ENCODE measurements at places on chromosomes 5 and 9. TPM values are rescaled to one million over a fixed set of nuclear protein-coding genes. Genes with fewer than 3 reads are reported as not detected.
A peak's percentile ranks its signal among the peaks of the same experiment; 100 is the strongest.

DNA sequence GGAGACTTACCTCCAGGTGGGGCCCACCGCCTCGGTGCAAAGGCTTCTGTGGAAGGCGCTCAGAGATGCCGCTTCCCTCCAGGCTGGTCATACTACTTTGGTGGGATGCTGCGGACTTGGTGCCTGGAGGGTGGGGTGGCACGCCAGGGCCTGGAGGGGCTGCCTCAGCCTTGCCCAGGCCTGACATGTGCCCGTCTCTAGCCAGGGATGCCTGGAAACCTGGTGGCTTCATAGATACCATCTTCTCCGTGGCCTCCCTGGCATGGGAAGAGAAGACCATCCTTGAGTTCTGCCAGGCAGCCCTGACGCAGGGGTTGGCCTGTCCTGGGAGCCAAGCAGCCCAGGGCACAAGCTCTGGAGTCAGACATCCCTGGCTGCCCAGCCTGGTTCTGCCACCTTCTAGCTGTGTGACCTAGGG lies 28.3 kb downstream of the ORM2 start:
- DNase-seq: no peak
- no peak overlapping the region for H3K4me3 ChIP-seq
- H3K36me3 ChIP-seq: peaks cover 46% of the 10 kb centered on the region
- no peaks in the 10 kb centered on the region for H3K27me3 ChIP-seq

DNA sequence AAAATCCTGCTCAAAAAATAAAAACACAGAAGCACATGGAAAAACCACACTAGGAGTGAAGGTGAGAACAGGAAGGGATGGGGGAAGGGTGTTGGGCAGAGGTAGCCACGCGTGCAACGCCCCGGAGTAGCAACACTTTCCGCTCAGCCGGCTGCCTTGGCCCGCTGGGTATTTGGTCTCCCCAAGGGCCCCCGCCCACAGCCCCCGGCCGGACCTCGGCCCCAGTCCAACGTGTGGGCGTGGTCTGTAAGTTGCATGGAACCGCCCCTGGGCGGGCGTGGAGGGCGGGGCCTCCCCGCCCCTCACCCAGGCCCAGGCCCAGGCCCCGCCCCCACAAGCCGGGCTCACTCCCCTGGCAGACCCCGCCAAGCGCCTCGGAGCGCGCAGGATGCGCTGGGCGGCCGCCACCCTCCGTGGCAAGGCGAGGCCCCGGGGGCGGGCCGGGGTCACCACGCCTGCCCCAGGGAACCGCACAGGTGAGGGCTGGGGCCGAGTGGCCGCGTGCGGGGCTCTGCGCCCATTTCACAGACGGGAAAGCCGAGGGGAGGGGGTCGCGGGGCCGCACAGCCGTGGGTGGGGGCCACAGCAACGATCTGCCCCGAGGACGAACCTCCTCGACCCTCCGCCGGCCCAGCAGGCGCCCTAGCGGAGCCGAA lies at the start of gene SUSD3:
TSS of gene SUSD3 (plus strand) at position 347 of the 656 bp plus-strand sequence. CDS start at position 389, 42 bp downstream.
- H3K36me3 ChIP-seq: no peaks in the 10 kb centered on the region
- peak within 1 kb of the TSS; percentile 68 for H3K4me3 ChIP-seq
- H3K4me1 ChIP-seq: peaks cover 56% of the 10 kb centered on the region
- DNase-seq: peak; percentile 89

DNA sequence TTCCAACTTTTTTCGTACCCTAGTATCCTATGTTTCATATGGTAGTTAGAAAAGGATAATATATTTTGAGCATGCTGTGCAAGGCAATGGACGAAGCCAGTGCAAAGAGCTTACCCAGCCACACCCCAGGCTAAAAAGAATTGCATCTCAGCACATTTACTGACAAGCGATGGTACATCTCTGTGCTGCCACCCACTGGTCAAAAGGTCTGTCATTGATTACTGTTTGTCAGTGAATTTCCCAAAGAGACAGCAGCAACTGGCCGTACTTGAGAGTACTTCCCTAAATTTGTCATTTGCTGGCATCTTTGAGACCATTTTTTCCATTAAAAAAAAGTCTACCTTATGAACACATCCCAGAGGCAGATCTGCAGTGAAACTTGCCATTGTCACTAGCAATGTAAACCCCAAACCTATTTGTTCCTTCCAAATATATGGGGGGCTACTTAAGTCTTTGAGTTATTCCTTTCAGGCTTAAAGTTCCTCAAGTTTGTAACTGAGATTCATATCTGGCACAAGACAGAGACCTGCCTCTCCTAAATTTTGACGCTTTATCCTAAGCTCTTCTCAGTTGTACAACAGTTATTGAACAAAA lies 184.3 kb downstream of the CTNND2 start:
- H3K27me3 ChIP-seq: no peaks in the 10 kb centered on the region
- 0 out of 2 replicates have a peak, but pooled peaks cover 2% of the 10 kb centered on the region for H3K36me3 ChIP-seq
- H3K27ac ChIP-seq: no peak overlapping the region
- peaks cover 10% of the 10 kb centered on the region for H3K4me1 ChIP-seq

Gene ENTPD2
- 8.3 TPM for total RNA-seq

DNA sequence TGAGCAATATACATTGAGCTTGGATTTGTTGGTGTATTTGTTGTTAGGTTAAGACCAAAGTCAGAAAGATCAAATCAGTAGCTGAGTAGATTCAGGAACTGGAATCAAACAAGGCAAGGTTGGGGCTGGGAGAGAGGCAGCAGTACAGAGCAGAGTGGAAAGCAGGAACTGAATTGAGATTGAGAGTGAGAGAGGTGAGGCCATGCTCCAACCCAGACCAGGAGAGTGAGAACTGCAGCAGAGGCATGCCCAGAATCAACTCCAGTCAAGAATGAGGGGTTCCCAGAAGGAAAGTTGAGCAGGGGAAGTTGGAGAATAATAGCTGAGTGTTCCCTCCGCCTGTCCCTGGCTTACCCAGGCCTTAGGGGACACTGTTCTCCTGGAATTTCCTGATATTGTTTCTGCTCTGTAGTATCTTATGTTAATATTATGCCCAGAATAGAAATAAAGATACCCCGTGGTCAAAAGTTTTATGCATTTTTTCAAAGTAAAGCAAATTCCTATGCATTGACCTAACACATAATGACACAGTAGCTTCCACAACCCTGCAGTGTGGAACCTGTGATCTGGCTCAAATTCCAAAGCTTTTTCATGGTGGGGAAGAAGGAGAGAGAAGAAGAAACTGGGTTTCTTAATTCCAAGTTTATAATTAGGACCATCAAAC lies 82.7 kb downstream of the SV2C start:
- H3K36me3 ChIP-seq: 0 out of 2 replicates have a peak, but pooled peaks cover 3% of the 10 kb centered on the region
- no peaks in the 10 kb centered on the region for H3K27me3 ChIP-seq
- no peak overlapping the region for H3K4me3 ChIP-seq
